ENCODE measurements at places on chromosomes 7 and 10. TPM values are rescaled to one million over a fixed set of nuclear protein-coding genes. Genes with fewer than 3 reads are reported as not detected.
A peak's percentile ranks its signal among the peaks of the same experiment; 100 is the strongest.

The GJD4 gene
- not detected for total RNA-seq

The SPDYE5 gene
- total RNA-seq, result not detected

The C7orf33 gene
- total RNA-seq, result not detected

DNA sequence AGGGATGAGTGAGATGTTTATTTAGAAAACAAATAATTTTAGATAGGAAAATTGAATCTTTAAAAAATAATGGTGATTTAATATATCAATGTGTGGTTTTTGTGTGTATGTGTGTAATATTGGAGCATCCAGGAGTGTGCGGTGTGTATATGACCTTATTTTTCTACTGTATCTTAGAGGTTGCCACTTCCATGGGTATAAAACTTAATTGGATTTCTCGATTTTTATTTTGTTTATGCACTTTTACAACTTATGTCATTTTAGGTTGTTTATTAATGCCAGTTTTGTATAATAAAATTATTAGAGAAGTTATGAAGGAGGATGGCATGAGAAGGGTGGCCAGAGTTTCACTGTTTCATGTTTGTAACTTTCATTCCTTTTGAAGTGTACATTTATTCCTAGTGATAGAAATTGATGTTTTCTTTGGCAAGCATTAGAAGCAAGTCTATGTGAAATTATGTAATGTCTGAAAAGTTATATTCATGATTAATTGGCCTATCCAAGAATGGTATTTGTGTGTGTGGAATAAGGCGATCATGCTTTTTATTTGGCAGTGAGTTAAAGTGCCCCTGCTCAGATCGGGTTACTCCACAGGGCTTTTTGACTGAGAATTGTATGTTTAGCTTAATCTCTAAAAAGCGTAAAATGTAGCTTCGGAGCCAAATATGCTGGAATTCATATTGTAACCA is 110.3 kb downstream of the KAT6B start:
- no peak for DNase-seq

- no peak for DNase-seq
These were observed 229.3 kb downstream of the GPR37 start for GRCh38 chr7:124536156-124536762.

DNA sequence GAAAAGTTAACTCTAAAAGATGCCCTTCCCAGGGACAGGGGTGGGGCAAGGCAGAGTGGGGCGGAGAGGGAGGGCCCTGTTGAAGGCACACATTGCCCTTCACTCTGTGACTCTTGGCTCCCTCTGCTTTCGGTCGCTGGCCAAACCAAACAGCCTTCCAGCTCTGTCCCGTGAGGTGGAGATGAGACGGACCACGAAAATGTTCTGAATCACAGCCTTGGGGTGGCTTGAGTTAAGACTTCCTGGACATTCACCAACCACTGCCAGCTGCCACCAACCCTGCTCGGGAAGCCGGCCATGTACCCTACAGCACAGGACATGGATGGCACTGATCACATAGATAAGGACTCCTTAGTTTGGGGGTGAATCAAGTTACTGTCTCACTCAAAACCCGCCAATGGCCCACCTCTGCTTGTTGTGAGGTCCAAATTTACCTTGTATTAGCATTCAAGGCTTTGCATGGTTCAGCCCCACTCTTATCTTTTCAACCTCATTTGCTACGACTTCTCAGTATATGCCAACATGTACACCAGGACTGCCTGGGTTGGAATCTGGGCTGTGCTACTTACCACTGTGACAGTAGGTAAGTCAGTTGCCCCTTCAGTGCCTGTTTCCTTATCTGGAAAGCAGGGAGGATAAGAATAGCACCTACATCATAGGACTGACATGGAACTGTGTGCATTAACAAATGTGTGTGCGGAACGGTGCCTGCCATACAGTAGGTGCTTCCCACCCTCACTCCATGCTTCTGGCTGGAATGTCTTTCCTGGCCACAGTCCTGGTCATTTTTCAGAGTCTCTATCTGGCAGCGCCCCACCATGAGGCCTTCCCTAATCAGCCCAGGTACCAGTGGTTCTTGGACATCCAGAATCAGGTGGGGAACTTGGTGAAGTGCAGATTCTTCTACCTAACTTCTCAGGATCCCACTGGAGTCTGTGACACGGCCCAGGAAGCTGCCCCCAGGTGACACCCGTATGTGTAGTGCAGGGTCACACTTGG is 28.0 kb downstream of the ITPRIP start:
- no peak for DNase-seq

GRCh38 chr7:93574646-93575554 is at the start of gene CALCR:
CALCR (minus strand) TSS chr7:93574724; CDS start chr7:93486981, 87,743 bp downstream.
- DNase-seq, result no peak

DNA sequence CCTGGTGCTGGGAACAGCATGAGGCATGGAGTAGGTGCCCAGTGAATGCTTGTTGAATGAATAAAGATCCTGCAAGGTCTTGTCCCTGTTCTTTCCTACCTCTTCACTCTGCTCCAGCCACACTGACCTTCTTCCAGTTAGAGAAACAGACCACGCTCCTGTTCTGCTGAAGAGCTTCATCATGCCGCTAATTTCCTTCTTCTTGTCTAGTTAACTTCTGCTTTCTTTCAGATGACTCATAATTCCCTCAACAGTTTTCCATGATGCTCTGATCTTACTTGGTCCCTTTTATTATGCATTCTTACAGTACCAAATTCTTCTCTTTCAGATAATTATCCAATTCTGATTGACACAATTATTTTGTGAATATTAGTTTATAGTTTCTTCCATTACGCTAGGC is 59.5 kb upstream of the C1QL3 start:
- DNase-seq, result no peak

DNA sequence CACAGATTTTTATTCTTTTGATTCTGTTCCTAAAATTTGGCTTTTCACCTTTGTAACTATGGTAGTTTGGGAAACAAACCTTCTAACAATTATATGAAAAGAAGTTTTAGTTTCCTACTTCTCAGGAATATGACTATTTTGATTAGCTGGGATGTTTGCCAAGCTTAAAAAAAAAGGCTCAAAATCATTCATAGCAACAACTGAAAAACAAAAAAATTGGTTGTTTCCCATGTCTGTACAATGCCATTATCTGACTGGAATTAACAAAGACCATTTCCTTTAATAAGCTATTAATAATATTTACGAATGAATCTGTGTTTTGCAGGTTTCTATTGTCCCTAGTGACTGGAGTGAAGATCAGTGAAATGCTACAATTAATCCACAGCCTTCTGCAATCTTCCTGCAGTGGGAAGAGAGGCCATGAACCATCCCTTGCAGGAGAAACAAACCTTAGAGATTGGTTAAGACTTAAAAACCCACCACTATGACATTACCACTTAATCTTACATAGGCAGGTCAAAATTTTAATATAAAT is 4.2 kb downstream of the PURB start:
- no peak for DNase-seq

GRCh38 chr7:39164887-39165286 is 187.2 kb downstream of the POU6F2 start:
- no peak for DNase-seq

DNA sequence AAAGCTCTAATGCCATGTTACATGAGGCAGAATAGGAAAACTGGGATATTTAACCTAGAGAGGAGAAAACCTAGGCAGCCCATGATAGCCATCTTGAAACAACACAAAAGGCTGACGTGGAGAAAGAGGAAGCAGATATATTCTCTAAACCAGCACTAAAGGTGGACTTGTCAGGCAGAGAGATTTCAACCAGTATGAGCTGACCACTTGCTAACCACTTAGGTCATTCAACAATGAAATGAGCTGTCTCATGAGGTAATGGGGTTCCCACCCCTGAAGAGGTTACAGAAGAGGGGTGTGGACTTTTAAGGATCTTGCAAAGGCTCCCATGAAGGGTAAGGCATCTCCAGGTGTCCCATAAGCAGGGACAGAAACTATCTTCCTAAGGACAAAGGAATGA is 26.8 kb upstream of the EGR2 start:
- DNase-seq, result no peak

DNA sequence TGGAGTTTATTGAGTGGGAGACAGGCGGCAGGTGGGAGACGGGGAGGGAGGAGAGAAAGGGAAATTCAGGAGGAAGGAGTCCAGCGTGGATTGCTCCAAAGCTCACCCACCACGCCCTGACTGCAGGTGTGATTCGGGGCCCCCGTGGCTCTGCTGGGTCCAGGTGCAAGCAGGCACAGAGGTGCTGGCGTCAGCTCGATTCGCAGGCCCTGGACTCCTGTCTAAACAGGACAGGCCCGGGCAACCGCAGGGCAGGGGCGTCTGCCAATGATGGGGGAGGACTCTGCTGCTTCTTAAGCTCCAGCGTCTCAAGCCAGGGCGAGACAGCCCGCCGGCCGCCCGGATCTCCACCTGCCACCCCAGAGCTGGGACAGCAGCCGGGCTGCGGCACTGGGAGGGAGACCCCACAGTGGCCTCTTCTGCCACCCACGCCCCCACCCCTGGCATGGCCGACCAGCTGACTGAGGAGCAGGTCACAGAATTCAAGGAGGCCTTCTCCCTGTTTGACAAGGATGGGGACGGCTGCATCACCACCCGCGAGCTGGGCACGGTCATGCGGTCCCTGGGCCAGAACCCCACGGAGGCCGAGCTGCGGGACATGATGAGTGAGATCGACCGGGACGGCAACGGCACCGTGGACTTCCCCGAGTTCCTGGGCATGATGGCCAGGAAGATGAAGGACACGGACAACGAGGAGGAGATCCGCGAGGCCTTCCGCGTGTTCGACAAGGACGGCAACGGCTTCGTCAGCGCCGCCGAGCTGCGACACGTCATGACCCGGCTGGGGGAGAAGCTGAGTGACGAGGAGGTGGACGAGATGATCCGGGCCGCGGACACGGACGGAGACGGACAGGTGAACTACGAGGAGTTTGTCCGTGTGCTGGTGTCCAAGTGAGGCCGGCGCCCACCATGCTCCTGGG is at the start of gene CALML3:
TSS of gene CALML3 (plus strand) at position 321 of the 920 bp plus-strand sequence. CDS start at position 446, 125 bp downstream.
- no peak for DNase-seq

- DNase-seq, result no peak
These were observed 72.5 kb upstream of the AGR3 start for GRCh38 chr7:16954321-16954720.

DNA sequence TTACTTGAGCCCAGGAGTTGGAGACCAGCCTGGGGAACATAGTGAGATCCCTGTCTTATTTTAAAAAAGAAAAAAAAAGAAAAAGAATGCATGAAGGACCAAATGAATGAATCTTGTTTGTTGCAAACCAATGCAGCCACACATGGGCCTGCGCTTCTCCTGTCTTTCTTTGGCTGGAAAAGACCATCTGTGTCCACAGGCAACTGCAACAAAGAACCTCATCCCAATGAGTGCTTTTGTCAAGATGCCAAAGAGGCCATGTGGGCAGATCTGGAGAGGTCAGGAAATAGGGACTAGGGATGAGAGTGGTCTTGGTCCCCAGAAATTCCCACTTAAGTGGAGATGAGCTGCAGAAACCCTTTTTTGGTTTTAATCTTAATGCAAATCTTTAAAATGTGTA is 49.8 kb upstream of the DUSP5 start:
- DNase-seq, result peak; percentile 29

- DNase-seq, result no peak
These were observed 15.3 kb downstream of the CCM2 start for GRCh38 chr7:45015313-45015712.

DNA sequence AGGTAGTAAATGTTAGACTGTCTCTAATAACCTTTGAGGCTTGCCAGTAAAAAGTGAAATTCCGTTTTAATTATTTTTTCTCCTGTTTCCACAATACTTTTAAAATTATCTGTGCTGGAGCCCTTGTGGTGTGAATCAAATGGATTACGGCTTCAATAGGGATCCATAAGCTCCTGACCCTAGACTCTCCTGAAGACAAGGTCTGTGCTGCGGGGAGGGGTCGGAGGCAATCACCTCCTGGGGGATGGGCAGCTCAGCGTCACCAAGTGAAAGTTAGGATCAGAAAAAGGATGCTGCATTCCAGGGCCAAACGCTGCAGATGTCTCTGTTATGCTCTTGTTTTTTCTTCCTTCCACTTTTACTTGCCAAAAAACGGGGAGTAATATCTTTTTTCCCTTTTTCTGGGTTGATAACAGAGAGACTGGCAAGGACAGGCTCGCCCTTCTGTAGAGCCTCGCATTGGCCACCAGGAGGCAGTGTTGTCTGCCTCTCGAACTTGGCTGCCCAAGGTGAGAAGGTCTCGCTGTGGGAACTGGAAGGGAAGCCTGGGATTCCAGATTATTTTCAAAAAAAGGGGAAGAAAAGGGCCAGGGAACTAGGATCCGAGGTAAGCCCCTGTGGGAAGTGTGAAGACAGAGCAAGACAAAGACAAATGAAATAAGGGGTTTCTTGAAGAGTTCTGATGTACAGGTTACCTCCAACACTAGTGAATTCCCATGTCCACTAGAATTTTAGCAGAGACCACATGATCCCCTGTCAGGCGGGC is 621.9 kb downstream of the ACTR3B start:
- DNase-seq, result no peak

DNA sequence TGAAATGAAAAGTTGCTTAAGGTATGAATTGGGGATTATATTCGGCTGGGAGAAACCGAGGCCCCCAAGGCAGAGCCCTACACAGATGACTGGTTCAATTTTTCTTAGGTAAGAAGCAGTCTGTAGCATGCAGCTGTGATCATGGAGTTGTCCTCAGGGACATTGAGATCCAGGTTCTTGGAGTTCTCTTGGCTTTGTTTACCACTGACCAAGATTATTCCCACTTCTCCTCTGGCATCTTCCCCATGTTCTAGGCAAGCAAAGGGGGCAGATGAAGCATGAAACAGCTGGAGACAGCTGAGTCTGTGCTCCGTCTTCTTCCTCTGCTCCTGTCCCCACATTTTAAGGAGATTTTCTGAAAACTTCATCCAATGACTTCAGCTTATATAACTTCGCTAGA is 129.5 kb upstream of the BMPER start:
- no peak for DNase-seq

DNA sequence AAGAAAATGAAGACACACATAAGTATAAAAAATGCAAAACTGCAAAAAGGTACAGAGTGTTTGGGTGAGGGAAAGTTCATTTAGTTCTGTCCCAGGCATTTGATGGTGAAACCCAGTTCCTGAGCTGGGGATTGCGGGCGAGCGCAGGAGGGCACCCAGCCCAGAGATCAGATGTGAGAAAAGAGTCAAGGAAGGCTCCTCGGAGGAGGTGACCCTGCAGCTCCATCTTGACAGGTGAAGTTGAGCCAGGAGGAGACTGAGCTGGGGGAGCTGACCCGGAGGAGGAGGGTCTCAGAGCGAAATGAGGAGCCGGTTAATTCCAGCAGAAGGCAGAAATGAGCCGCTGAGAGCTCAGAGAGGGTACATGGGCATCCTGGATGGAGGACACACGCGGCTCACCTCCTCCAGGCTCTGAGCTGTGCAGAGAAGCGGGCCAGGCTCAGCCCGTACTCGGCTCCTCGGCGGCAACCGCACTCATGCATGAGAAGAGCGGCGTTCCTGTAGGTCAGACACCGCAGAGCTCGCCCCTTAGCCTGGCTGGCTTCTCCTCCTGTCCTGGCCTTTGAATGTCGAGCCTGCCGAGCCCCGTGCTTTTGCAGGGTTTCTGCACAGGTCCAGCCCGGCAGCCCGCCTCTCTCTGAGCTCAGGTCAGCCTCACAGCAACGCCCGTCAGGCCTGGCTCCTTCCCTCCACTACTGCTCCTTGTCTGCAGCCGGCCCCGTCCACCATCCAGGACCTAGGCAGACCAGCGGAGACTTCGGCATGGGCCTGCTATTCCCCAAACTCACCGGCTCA is 9.5 kb upstream of the RAMP3 start:
- DNase-seq, result no peak
